Activated T-helper 1 cell treated with anti-CD3 and anti-CD28 coated beads, Interleukin-12 subunit alpha, Interleukin-12 subunit beta, Interleukin-2, Interleukin-4 antibody, amounts not matched to agents 30 ng/mL and 10 ng/mL and 1 ng/mL, durations not matched to agents 14 hours and 24 hours and 36 hours (primary cell): ENCODE measurements at places on chromosomes 4 and X. TPM values are rescaled to one million over a fixed set of nuclear protein-coding genes. Genes with fewer than 3 reads are reported as not detected.

COL4A5 gene
- not detected in 2 replicates for total RNA-seq

LRP2BP gene
- 0.42 and 0.47 TPM in 2 replicates for total RNA-seq

GRCh38 chr4:94852616-94853015 is 94.9 kb downstream of the BMPR1B start:
- H3K27me3 ChIP-seq: no peaks in the 10 kb centered on the region
- no peak overlapping the region for H3K4me3 ChIP-seq
- H3K36me3 ChIP-seq: no peaks in the 10 kb centered on the region
- H3K4me1 ChIP-seq: no peaks in the 10 kb centered on the region

DGKK gene
- total RNA-seq: not detected in 2 replicates

GDPD2 gene
- 0.10 TPM in 1 of 2 replicates, not detected in the other for total RNA-seq

DNA sequence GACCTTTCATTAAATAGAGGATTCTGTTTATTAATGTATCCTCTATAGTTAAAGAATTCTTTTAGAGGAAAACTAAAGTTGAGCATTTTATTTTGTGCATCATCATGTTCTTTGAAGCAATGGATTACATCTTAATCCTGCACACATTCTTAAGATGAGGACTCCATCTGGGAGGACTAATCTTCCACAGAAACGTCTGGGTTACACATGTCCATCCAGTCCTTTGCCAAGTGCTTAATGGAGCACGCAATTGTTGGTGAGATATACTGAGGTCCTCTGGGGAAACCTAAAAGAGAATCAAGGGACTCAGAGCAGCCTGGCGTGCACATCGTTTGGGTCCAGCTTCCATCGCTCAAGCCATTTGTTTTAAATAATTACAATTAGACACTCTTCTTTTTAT is 115.1 kb upstream of the SFRP2 start:
- no peaks in the 10 kb centered on the region for H3K36me3 ChIP-seq
- H3K4me1 ChIP-seq: no peaks in the 10 kb centered on the region
- DNase-seq: no peak
- no peak overlapping the region for H3K27ac ChIP-seq
- peaks cover 3% of the 10 kb centered on the region for H3K27me3 ChIP-seq

METAP1 gene
- 58.1 and 61.3 TPM in 2 replicates for total RNA-seq

DNA sequence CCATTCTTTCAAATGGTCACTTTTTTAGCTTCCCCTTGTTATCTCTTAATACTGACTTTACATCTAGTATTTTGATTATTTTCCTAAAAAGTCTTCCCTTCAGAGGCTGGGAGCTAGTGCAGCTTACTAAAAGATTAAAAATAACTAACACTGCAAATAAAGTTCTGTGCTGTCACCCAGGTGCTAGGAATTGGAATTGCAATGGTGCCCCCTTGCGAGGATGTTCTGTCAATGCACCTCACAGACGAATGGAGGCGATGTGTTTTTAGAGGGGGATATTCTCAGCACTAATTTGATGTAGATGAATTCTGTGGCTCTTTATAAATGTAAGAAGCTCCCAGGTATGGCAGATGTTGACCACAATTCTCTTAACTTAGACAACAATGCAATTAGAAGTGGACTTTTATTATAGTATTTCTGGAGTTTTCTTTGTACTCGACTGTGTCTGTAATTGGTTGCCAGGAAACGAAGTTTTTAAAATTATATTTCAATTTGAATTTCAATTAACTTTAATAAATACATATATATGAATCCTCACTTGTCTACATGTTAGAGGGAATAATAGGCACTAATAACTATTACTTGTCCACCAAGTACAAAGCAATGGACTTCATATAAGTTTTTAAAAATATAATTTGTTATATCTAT is 22.0 kb upstream of the SMIM31 start:
- H3K4me3 ChIP-seq: no peak overlapping the region
- H3K27ac ChIP-seq: no peak overlapping the region
- no peaks in the 10 kb centered on the region for H3K4me1 ChIP-seq
- DNase-seq: no peak
- no peaks in the 10 kb centered on the region for H3K36me3 ChIP-seq

DNA sequence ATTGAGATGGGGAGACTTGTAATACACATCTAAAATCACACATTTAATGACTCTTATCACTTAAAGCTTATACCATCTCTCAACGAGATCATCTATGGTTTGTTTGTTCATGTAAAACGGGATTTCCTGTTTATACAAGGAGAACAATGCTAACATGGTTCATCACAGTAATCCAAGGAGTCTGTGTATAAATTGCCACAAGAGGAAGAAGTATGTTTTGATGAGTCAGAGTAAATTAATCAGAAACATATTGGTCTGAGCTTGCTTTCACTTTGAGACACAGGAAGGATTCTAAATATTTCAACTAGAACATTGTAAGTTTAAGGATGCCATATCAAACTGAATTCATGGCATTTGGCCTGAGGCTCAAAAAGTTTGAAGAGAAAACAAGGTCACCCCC is 594.1 kb downstream of the GLUD2 start:
- H3K27me3 ChIP-seq: no peaks in the 10 kb centered on the region
- no peak overlapping the region for H3K27ac ChIP-seq
- H3K36me3 ChIP-seq: no peaks in the 10 kb centered on the region

CEP135 gene
- total RNA-seq: 19.3 and 19.9 TPM in 2 replicates

GATA1 gene
- not detected in 2 replicates for total RNA-seq

DNA sequence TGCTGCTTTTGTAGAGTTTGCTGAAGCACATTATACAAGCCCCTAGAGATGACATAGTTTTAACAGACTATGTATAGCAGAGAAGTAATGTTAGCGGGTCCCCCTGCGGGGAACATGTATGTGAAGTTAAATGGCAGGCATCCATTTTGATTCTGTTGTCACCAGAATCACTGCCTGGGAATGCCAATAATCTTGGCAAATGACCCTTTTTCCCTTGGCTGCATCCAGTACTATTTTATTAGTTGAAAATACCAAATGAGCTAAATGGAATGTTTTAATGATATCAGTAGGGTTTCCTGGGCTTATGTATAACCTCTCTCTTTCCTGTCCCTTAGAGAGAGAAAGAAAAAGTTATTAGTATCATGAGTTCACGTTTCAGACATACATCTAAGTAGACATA is 93.6 kb downstream of the LIMCH1 start:
- H3K27ac ChIP-seq: no peak overlapping the region
- H3K27me3 ChIP-seq: no peaks in the 10 kb centered on the region
- H3K36me3 ChIP-seq: no peaks in the 10 kb centered on the region

GRCh38 chrX:134747006-134747405 is 88.7 kb upstream of the PLAC1 start:
- no peak overlapping the region for H3K27ac ChIP-seq
- H3K4me3 ChIP-seq: no peak overlapping the region
- H3K27me3 ChIP-seq: no peaks in the 10 kb centered on the region
- DNase-seq: no peak
- no peaks in the 10 kb centered on the region for H3K36me3 ChIP-seq

GPR34 gene
- total RNA-seq: 0.66 and 1.2 TPM in 2 replicates

- H3K4me3 ChIP-seq: no peak overlapping the region
- no peak for DNase-seq
- H3K27ac ChIP-seq: no peak overlapping the region
- no peaks in the 10 kb centered on the region for H3K27me3 ChIP-seq
Measured at GRCh38 chrX:44061968-44062614, 88.9 kb upstream of the NDP start.

- no peak for DNase-seq
- H3K4me1 ChIP-seq: no peaks in the 10 kb centered on the region
- H3K27me3 ChIP-seq: peaks cover 2% of the 10 kb centered on the region
- no peaks in the 10 kb centered on the region for H3K36me3 ChIP-seq
- H3K27ac ChIP-seq: no peak overlapping the region
Measured at GRCh38 chr4:73692254-73692653, 48.1 kb upstream of the CXCL8 start.

EMCN gene
- total RNA-seq: not detected in 2 replicates

- H3K4me3 ChIP-seq: no peak overlapping the region
- no peak overlapping the region for H3K27ac ChIP-seq
- H3K4me1 ChIP-seq: no peaks in the 10 kb centered on the region
- no peaks in the 10 kb centered on the region for H3K27me3 ChIP-seq
Measured at GRCh38 chr4:177960566-177960965, 518.3 kb upstream of the AGA start.

BMPR1B gene
- not detected in 2 replicates for total RNA-seq

DNA sequence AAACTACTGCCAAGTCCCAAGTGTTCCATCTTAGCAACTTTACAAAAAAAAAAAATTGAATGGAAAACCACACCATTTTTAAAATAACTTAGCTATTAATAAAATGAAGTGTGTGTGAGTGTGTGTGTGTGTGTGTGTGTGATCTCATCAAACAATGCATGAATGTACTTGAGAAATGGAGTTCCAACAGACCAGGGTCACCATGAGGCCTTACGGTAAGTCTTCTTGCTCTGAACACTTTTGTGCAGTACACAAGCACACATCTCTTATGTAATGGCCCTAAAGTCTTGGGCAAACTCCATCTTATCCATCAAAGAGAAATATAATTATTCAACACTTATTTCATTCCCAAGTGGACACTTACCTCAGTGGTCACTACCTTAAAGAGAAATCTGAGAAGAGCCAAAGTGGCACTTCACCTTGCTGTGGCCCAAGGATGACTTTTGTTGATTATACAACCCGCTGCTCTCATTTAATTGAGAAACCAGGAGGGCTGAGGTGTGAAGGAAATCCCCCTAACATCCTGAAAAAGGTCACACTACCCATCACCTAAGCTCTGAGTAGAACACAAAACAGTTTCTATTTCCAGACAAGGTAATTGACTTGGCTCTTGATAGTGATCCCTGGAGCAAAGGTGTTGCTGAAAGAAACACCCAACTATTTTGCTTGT is 96.5 kb upstream of the PRDX4 start:
- H3K4me3 ChIP-seq: no peak overlapping the region
- H3K27me3 ChIP-seq: peaks cover 4% of the 10 kb centered on the region
- no peaks in the 10 kb centered on the region for H3K4me1 ChIP-seq
- no peak overlapping the region for H3K27ac ChIP-seq
- no peaks in the 10 kb centered on the region for H3K36me3 ChIP-seq
- no peak for DNase-seq

DNA sequence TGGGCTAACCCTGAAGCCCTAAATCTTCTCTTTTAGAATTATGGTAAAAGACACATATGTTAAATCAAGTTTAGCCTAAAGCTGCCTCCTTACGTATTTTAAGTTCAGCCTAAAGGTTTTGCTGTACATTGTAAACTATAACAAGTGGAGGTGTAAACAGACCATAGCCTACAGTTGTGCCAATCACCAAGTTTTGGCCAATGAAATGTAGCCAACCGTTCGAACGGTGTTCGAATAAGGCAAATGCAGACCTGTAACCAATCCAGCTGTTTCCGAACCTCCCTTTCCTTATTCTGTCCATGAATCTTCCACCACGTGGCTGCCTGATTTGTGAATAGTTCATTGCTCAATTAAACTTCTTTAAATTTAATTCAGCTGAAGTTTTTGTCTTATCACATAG is 52.1 kb upstream of the TBC1D9 start:
- H3K27ac ChIP-seq: no peak overlapping the region
- H3K4me1 ChIP-seq: no peaks in the 10 kb centered on the region
- no peak overlapping the region for H3K4me3 ChIP-seq
- no peaks in the 10 kb centered on the region for H3K36me3 ChIP-seq
- DNase-seq: no peak

DGKQ gene
- 17.8 and 18.0 TPM in 2 replicates for total RNA-seq

DNA sequence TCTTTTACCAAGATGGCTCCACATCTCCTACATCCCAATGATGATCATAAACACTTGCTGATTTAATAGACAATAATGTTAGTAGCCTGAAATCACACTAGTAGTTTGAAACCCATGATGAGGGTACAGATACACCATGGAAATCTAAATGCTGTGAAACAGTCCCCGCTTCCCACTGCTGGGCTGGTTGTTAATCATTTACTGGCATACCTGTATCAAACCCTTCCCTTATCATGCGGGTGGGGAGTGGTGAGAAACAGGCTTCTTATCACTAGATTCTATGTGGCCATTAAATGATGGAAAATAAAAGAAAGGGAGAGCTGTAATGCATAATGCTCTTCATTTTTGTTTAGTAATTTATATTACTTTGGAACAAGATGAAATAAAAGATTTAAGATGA is 21.9 kb downstream of the MAOA start:
- no peaks in the 10 kb centered on the region for H3K4me1 ChIP-seq
- no peaks in the 10 kb centered on the region for H3K36me3 ChIP-seq
- peaks cover 2% of the 10 kb centered on the region for H3K27me3 ChIP-seq
- no peak for DNase-seq
- no peak overlapping the region for H3K4me3 ChIP-seq

DNA sequence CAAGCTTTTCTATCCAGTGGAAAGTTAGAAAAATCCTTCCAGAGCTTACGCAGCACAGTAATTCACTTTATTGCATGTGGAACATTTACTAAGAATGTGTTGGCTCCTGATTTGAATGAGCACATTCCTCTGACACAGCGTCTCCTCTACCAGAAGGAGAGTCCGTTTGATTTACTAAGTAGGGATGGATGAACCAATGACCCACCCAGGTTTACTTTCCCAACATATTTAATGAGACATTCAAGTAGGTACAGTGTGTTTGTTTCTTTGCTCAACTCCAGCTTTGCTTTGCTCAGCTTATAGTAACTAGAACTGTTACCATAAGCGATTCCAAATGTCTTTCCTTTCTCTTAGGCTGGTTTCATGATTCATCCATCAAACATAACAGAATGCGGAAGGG is 161.7 kb downstream of the SMARCA1 start:
- no peak for DNase-seq
- peaks cover 5% of the 10 kb centered on the region for H3K4me1 ChIP-seq
- H3K27ac ChIP-seq: no peak overlapping the region
- H3K27me3 ChIP-seq: no peaks in the 10 kb centered on the region
- no peak overlapping the region for H3K4me3 ChIP-seq

DNA sequence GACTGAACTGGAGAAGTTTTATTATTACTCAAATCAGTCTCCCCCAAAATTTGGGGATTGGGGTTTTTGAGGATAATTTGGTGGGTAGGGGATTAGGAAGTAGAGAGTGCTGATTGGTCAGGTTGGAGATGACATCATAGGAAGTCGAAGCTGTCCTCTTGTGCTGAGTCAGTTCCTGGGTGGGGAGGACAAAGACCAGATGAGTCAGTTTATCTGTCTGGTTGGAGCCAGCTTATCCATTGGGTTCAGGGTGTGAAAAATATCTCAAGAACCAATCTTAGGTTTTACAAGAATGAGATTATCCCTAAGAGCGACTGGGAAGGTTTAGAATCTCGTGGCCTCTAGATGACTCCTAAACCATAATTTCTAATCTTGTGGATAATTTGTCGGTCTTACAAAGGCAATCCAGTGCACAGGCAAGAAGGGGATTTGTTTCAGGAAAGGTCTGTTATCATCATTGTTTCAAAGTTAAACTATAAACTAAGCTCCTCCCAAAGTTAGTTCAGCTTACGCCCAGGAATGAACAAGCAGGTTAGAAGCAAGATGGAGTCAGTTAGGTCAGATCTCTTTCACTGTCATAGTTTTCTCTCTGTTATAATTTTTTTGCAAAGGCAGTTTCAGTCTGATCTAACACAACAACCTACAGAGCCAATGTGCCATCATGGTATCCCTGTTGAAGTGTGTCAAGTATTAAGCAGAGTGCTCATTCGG is 274.5 kb downstream of the SLC7A11 start:
- DNase-seq: no peak
- no peaks in the 10 kb centered on the region for H3K27me3 ChIP-seq
- no peak overlapping the region for H3K27ac ChIP-seq
- H3K4me1 ChIP-seq: no peaks in the 10 kb centered on the region
- no peaks in the 10 kb centered on the region for H3K36me3 ChIP-seq
